ENCODE measurements at places on chromosomes 3 and 15.

- DNase-seq, result peak; percentile 93
Observed at GRCh38 chr15:78088773-78089080, 3.6 kb upstream of the SH2D7 start.

DNA sequence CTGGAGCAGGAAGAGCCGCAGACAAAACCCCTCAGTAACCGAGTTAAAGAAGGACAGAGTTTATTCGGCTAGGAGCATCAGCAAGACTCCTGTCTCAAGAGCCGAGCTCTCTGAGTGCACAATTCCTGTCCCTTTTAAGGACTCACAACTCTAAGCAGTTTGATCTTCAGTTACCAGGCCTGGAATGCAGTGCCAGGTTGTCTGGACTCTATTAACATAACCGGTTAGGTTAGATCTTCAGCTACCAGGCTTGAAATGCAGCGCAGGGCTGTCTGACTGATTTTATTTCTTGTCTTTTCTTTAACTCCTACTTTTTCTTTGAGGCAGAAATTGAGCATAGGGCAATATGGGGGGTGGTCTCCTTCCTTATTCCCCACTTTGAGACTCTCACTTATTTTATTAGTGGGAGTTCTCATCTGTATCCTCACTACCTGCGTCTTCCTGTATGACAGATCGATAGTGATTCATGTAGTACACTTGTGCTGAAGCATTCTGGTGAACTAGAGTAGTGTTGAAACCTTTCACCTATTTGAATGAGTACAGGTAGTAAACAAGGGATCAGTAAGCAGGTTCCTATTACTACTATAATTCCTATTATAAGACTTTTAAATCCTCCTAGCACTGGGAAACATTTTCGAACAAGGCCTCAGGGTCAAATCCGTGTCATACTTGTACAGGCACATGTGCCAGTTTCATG is 325.0 kb downstream of the CGGBP1 start:
- DNase-seq, result peak; percentile 77

DNA sequence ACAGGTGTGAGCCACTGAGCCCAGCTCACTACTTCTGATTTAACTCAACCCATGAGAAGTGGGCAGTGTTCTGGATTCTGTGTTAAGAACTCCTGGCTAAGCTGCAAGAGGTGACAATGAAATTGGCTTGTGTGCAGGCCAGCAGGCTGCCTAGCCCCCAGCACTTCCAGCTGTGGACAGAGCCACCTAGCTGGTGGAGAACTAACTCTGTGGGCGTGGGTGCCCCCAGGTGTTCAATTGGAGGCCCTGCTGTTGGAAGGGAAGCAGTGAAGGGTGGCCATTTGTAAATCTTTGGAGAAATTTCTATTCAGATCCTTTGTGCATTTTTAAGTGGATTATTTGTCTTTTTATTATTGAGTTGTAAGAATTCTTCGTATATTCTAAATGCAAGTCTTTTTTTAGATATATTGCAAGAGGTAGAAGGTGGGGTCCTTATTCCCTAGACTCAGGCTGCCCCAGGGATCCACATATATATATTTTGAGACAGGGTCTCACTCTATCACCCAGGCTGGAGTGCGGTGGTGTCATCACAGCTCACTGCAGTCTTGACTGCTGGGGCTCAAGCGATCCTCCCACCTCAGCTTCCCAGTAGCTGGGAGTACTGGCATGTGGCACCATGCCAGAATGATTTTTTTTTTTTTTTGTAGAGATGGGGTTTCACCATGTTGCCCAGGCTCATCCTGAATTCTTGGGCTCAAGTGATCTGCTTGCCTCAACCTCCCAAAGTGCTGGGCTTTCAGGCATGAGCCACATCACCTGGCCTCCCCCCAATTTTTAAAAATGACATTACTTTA is 7.2 kb upstream of the SCAMP5 start:
- DNase-seq, result peak; percentile 79

- no peak for DNase-seq
Observed at GRCh38 chr3:30356866-30357753, 249.3 kb upstream of the TGFBR2 start.

- DNase-seq, result no peak
Observed at GRCh38 chr3:120057626-120058025, 36.6 kb downstream of the GSK3B start.

- DNase-seq, result no peak
Observed at GRCh38 chr15:81293728-81294515, 30.0 kb downstream of the STARD5 start.

- DNase-seq, result no peak
Observed at GRCh38 chr15:62533687-62534086, 368.6 kb upstream of the C2CD4B start.

GRCh38 chr3:142615171-142615570 is 19.0 kb downstream of the PLS1 start:
- DNase-seq, result no peak

DNA sequence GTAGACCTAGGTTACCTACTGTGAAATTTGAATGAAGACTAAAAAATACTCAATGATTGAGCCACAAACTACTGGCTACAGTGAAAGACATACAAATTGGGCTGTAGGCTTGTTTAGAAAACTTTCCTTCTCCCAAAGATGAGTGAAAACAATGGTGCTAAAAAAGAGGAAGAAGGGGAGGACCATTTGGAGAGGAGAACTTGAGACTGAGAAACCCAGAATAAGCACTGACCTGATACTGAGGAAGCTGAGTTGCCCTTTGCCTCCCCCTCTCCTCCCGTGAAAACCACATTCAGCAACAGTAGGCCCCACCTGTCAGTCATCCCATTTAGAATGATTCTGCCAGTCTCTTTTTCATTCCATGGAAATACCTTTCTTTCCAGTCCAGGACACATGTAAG is 484.0 kb upstream of the TGFBR2 start:
- DNase-seq, result no peak

GRCh38 chr3:126960604-126960995 is 22.3 kb upstream of the PLXNA1 start:
- DNase-seq, result no peak

DNA sequence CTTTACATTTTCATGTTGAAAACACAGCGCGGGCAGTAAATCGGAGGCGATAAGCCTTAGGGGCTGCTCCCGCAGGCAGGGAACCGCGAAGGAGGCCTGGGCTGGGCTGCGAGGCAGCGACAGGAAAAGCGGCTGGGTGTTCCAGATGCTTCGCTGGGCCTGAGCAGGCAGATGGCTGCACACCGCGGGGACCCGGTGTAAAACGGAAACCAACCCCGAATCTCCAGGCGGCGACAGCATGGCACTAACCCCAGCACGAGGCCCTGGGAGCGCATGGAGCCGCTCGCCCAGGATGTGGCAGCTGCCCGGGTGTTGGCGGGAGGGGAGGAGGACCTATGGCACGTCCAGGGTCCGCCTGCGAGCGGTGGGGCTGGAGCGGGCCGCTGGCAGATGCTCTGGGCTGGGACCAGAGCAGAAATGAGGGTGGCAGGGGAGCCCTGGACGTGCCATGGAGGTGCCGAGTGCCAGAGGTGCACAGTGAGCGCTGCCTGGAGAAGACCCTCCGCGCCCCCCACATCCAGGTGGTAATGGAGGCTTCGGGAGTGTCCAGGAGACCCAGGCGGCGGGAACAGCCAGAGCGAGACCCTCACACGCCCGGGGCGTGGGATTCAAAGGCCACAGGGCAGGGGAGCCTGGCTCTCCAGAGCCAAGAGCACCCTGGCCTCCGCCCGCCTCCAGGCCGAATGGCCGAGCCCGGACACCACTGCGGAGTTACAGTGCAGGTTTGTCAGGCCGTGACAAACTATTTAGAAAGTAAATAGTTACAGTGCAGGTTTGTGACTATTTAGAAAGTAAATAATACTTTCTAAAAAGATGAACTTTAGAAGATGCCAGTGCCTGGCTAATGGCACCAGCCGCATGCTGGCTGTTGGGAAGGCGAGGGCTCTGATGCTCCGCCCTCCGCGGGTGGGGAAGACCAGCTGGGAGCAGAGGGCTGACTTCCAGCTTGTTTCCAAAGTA is 293.6 kb downstream of the OCA2 start:
- no peak for DNase-seq

DNA sequence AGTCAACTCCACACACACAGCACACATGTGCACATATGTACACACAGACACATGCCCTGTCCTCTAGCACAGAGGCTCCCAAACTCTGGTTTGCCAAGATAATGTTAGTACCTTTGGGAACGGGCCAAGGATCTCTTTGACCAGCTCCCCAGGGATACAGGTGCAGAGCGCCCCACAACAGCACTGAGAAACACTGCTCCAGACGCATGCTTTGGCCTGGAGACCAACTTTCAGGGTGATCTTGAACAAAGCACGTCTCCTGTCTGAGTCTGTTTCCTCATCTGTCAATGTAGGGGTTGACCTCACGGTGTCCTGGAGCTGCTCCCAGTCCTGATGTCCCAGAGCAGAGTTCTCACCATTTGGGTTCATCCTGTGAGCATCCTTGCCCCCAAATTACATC is 15.9 kb upstream of the SKOR1 start:
- no peak for DNase-seq

DNA sequence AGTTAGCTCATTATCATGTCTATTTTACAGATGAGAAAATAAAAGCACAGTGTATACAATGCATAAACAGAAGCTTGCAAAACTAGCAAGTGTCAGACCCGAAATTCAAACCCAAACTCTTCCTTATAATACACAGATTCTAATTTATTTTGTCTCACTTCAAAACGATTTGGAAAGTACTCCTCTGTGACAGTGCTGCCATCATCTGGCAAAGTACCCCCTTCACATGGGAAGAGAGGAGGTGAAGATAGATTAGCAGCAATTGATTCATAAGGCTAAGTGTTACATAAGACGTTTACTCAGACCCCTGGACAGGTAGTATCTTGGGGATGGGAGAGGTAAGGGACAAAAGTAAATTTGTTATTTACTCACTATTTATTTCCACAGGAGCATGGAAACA is 744.0 kb upstream of the SGO1 start:
- DNase-seq, result no peak

GRCh38 chr3:46561511-46561910 is 4.6 kb downstream of the LRRC2 start:
- DNase-seq, result no peak

GRCh38 chr3:33773637-33774036 is 24.8 kb upstream of the PDCD6IP start:
- no peak for DNase-seq

- no peak for DNase-seq
Observed at GRCh38 chr15:74692327-74692726, 3.5 kb downstream of the EDC3 start.

DNA sequence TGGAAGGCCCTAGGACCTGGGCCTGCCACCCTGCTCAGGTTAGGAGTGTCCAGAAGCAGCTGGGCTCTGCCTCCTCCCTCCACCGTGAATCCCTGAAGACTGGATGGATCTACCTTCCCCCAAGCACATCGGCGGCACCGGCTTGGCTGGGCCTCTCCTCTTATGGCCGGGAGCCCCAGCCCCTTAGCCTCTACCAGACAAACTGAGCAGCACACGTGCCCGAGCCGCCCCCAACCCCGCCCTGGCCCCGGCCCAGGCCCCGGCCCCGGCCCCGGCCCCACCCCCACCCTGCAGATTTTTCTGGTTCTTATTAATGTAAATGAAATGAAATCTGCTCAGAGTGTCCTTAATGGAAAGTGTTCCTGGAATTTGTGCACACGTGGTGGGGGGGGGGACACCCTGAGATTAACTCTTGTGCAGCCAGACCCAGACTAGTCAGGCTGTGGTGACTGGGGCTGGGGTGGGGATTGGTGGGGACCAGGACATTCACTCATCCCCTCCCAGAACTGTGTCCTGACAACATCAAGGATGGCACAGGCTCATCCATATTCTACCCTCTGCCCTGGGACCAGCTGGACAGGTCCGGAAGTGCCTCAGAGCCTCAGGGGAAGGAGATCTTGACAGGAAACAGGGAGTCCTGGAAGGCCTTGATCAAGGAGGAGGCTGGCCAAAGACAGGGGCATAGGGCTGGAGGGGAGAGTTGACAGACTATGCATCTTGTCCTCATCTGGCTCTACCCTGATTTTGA is 30.9 kb upstream of the SEMA3F start:
- DNase-seq, result peak; percentile 52

DNA sequence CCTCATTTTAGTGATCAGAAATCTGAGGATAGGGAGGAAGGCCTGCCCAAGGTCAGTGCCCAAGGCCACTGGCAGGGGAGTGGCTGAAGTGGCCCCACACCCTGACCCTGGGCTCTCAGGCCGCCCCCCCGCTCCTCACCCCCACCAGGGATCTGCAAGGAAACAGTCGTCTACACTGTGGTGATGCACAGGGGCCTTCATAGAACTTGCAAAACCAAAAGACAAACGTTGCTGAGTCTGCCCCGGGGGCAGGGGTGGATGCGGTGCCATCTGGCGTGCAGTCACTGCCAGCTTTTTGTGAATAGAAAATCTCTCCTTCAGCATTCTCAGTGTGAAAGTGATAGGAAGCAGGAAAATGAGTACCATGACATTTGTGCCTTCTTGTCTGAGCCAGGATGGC is 41.3 kb downstream of the WHAMM start:
- no peak for DNase-seq

GRCh38 chr3:103470498-103470897 is 1035.7 kb downstream of the ZPLD1 start:
- DNase-seq, result no peak

DNA sequence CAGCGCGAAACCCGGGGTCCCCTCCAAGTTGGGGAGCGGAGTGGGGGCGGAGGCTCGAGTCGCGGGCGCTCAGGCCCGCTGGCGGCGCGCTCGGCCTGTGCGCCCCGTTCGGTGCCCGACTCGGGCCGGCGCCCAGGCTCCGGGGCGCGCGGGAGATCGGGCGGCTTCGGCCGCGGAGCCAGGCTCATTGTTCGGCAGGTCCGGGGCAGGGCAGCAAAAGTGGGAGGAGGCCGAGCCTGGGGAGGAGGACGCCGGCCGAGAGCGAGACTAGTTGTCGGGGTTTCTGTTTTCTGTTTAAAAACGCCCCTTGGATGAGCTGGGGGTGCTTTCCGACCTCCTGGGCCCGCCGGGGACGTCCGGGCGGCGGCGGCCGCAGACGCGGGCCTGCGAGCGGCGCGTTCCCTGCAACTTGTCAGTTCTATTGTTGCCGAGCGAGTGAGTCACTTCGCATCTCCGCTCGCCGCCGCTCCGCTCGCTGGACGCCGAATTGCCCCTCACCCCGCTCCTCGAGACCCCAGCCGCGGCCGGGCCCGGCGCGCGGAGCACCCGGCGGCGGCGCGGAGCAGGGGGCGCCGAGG is 676 bp downstream of the TCF12 start:
- peak; percentile 76 for DNase-seq

DNA sequence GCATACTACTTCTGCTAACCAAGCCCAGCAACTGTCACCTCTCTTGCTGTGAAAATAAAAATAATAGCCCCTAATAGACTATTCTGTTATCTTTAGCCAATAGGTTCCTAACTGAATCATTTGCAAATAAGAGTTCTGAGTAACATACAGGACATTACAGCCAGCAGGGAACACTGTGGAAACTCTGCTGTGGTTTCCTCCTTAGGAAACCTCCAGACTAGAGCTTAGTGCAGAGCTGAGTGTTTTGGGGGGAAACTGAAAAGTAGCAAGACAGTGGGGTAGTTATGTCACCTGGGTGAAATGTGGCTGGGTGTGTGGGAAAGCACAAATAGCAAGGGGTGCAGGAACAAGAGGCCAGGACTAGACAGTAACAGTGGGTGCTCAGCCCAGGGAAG is 32.4 kb downstream of the DZIP1L start:
- no peak for DNase-seq
